ENCODE measurements at places on chromosomes 6 and 20.

- no peak for DNase-seq
Measured at GRCh38 chr6:43306086-43306485, 2.5 kb downstream of the CRIP3 start.

GRCh38 chr20:37471741-37472235 lies 49.3 kb upstream of the NNAT start:
- DNase-seq = no peak

GRCh38 chr6:132300323-132300949 lies 100.8 kb downstream of the MOXD1 start:
- DNase-seq = no peak

- DNase-seq = no peak
Measured at GRCh38 chr6:53718597-53719460, 53.3 kb upstream of the KLHL31 start.

GRCh38 chr20:59125836-59126235 lies 37.8 kb upstream of the ZNF831 start:
- no peak for DNase-seq

- no peak for DNase-seq
Measured at GRCh38 chr6:131251590-131252199, 116.4 kb downstream of the AKAP7 start.

GRCh38 chr20:11429168-11429567 lies 488.5 kb upstream of the BTBD3 start:
- no peak for DNase-seq

DNA sequence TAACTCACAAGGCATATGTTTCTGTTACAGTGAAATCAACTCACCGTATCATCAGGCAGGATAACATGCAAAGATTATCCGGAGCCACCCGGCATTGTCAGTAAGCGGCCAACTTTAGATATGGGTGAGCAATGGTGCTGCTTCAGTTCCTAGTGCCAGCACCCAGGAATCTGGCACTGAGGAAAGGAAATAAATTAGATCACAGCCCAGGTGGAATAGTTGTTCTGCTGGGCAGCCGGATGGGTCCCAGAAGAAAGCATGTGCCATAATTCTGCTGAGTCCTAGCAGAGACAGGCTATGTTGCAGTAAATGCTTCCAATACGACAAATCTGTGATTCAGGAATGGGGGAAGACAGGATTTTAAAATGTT lies 183.6 kb upstream of the SPTLC3 start:
- DNase-seq = no peak

DNA sequence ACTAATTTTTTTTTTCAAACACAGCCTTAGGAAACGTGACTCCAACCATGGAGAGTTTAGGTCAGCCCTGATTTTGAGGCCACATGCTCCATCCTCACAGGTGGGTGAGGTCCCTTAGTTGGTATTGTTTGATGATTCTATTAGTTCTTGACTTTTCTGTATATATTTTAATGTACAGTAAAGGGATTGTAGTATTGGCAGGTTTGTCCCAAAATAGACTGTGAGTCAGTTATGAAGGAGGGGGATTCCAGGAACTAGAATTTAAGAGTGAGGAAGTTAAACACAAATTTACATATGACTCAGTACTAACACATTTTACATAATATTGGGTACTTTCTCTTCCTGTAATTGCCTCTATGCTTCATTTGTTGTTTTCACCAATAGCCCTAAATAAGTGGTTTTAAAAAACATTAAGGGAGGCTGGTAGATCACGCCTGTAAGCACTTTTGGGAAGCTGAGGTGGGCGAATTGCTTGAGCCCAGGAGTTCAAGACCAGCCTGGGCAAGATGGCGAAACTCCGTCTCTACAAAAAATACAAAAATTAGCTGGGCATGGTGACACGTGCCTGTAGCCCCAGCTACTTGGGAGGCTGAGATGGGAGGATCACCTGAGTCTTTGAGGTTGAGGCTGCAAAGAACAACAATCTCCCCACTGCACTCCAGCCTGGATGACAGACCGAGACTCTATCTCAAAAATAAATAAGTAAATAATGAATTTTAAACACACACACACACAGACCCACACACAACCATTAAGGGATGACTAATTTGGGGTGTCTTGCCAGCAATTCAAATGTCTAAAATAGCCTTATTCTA lies 81.8 kb downstream of the SGK1 start:
- no peak for DNase-seq

DNA sequence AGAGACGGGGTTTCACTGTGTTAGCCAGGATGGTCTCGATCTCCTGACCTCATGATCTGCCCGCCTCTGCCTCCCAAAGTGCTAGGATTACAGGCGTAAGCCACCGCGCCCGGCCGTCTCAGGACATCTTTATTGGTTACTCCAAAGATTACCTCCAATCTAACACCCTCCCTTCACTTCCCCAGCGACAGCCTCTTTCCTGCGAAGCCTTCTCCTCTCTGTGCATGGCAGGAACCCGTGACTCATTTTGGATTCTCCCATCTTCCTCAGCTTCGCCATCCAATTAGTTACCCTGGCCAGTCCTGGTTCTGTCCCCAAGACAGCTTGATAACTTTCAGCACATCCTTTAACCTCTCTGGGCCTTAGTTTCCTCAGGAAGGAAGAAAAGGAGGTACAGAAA lies 51.3 kb upstream of the TOX2 start:
- DNase-seq = no peak

GRCh38 chr6:113584767-113585166 lies 272.4 kb upstream of the MARCKS start:
- no peak for DNase-seq

GRCh38 chr6:139186692-139187091 lies 51.8 kb downstream of the HECA start:
- no peak for DNase-seq

- DNase-seq = no peak
Measured at GRCh38 chr6:101386982-101387381, 6.5 kb upstream of the GRIK2 start.

DNA sequence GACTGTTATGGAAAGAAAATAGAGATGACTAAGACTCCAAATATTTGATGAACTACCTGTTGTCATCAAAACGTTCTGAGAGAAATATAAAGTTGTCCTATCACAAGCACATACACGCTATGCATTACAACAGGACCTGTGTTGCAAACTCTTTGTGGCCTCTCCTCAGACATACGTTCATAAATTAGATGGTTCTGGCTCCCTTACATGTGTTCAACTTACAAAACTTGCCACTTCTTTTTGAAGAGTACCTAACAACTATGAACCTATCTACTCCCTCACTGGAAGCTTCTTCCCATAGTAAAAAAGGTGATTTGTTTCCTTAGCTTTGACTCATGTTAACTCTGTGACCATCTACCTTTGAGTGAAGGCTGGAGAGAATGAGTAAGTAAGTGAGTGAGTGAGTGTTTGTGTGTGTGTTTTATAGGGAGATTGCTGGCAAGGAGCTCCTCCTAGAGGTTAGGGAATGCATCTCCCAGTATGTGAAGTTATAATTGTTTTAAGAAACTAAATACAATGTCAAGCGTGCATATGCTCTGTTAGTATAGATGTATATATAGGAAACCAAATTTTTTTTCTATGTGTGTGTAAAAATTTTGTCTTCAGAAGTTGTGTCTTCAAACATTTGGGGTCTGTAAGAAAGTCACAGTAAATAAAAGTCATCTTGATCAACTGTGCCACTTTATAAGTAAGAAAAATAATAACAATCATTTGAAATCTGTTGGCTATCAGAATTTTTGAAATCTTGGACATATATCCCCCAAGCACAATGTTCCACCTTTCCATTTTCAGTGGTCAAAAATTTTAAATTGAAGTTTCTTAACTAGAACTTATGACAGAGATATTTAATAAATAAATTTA lies 1211.1 kb upstream of the GJE1 start:
- no peak for DNase-seq

- no peak for DNase-seq
Measured at GRCh38 chr6:36576578-36576977, 17.6 kb upstream of the SRSF3 start.

- no peak for DNase-seq
Measured at GRCh38 chr6:163474581-163474980, 60.1 kb downstream of the QKI start.

DNA sequence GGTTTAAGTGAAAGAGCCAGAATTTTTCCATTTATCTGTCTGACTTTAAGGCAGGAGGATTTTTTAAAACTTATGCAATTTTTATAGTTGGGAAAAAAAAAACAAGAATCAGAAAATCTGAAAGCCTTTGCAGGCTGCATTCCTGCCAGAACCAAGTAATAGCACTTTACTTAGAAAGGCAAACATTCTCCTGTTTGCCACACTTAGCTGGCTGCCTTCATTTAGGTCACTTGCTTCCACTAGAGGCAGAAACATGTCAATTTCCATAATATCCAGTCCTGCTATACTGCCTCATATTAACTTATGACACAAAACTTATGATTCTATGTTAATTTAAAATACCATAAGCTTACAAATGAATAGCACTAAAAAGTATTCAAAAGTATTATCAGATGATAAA lies 425.8 kb downstream of the FRK start:
- no peak for DNase-seq

- no peak for DNase-seq
Measured at GRCh38 chr6:163346497-163346961, 68.0 kb upstream of the QKI start.

DNA sequence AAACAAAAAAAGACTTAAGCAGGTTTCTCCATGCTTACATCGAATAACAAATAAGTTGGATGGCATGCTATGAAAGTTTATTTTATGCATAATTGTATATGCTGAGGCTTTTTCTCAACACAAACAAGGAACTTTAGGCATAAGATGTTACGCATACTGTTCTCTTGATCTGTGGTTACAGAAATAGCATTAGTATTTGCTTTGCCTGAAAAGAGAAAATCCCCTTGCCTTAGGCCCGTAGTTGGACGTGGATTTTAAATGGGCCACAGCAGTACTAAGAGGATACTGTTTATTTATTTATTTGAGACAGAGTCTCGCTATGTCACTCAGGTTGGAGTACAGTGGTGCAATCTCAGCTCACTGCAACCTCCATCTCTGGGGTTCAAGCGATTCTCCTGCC lies 19.0 kb downstream of the LYRM2 start:
- DNase-seq = no peak

DNA sequence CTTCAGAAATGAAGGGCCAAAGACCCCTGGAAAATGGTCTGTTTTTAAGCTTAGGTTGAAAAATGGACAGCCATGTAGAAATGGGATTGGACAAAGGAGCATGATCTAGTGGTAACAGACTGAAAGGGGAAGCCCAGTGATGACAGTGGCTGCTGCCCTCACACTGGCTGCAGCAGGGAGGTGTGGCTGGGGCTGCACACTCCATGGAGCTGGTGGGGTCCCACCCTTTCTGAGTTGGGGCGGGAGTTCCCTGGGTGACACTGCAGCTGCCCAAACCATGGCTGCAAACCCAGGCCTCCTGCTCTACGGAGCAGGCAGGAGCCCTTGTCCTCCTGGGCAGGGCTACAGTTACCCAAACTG lies 8.5 kb upstream of the PACSIN1 start:
- DNase-seq = no peak

- DNase-seq = no peak
Measured at GRCh38 chr6:76481101-76481500, 408.6 kb upstream of the IMPG1 start.

- no peak for DNase-seq
Measured at GRCh38 chr20:17733767-17734304, 34.1 kb downstream of the BANF2 start.

GRCh38 chr20:35432430-35432735 lies 5.6 kb downstream of the GDF5 start:
- no peak for DNase-seq

DNA sequence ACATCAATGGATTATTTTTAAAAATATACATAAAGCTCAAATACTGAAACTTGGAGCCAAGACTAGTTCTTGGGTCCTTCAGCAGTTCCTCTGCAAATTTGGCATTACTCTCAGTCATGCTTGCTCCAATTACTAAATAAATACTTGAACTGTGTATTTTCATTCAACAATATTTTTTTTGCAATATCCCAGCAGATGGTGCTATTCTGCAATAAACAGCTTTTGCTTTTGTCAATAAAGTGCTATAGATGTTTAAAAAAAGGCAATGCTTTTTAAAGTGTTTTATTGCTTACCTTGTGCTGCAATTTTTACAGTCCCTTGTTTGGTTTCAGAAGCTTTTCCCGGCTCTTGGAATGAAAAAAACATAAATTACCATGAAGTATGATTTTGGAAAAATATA lies 243.4 kb downstream of the TRDN start:
- no peak for DNase-seq

DNA sequence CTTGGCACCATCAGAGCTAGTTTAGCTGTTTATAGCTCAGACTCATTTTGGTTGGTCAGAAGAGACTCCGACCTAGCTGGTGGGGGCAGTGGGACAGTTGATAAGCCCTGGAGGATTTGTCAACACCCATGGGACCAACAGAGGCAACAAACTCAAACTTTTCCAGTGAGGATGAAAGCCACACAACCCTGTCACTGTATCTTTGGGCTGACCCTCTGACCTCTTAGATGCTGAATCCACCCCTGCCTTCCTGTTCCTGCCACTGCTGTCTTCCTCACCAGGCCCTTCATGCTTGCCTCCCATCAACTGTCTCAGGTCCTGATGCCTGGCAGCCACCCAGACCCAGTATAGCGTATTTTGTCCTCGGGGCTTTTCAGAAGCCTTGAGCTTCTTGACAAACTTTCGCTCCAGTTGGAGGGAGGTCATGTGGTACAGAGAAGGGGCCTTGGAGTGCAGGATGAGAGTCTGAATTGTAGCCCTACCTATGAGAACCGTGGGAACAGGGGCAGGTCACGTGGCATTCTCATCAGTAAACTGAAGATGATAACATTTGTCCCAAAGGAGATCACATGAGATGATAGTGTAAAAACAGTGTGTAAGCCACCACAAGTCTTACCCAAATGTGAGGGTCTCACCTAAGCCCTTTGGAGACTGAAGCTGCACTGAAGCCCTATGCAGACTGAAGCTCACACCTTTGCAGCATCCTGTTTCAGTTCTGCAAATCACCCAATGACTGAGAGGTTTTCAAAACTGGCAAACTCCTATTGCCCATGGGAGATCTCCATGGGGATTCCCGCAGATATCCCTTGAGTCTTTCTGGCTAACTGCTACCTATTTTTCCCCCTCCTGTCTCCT lies 72.0 kb upstream of the F13A1 start:
- no peak for DNase-seq

DNA sequence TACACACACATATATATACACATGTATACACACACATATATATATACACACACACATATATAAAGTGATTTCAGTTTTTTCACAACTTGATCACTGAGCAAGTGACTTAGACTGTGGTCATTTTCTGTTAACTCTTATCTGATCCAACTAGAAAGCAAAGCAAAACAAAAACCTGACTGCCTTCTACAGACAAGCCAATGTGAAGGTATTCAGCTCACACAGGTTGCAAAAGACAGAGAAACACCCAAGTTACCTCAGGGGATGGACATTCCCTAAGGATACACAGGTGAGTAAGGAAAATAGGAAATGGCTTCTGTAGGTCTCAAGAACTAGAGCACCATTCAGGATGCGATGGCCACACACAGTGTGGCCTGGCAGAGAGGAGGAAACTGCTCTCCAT lies 58.4 kb upstream of the IER3 start:
- DNase-seq = no peak

Data from stimulated activated CD4-positive, alpha-beta T cell treated with anti-CD3 and anti-CD28 coated beads, Interleukin-4, amount 100 ng/mL, for 4 hours (primary cell).